Left renal cortex interstitium (tissue), 4 donors: ENCODE measurements at places on chromosomes 6 and 20. TPM values are rescaled to one million over a fixed set of nuclear protein-coding genes. Genes with fewer than 3 reads are reported as not detected.

CALHM4 gene
- 0.46 TPM for polyA plus RNA-seq

PCED1A gene
- polyA plus RNA-seq: 87.1 TPM

- no peak for DNase-seq
These were observed 238.8 kb downstream of the HIVEP2 start for GRCh38 chr6:142706210-142706609.

DNA sequence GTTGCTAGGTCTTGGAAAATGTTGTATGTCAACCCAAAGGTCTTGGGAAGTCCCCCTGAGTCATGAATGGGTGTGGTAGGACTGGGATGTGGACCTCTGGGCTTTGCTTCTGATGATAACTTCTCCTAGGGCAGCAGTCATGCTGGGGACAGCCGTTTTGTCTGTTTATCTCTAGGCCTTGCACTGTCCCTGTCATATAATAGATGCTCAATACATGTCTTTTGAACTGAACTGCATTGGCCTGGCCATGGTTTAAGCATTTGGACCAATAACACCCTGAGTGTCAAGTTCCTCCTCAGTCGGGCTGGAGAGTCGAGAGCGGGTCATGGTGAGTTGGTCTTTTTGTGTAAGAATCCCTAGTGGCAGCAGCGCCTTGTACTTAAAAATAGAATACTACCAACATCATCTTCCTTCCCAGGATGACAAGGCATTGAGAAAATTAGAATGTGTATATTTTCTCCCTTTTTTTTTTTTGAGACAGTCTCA, 43.1 kb downstream of the E2F3 start:
- no peak for DNase-seq

- DNase-seq: no peak
These were observed 36.6 kb downstream of the MYB start for GRCh38 chr6:135217663-135218062.

DNA sequence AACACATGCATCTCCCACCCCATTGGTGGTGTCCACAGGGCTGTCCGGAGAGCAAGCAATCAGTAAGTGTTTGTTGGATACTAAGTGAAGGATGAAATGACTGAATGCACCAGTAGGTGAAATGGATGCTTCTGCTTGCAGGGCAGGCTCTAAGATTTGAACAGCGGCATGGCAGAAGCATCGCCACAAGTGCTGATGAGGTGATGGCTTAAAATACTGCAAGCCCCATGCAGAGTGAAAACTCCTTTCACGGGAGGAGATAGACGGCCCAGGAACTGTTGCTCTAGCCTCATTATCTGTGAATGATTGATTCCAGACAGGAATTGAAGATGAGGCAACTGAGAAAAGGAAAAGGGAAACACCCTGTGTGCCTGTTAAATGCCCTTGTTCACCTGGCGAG, 158.9 kb downstream of the LY86 start:
- no peak for DNase-seq

GRCh38 chr6:80767808-80768207, 661.3 kb downstream of the BCKDHB start:
- no peak for DNase-seq

ADTRP gene
- polyA plus RNA-seq: 2.1 TPM

TFAP2A gene
- polyA plus RNA-seq: 44.9 TPM

GRCh38 chr6:48809700-48810099, 653.4 kb downstream of the MMUT start:
- no peak for DNase-seq

- DNase-seq: no peak
These were observed 322.8 kb downstream of the CD83 start for GRCh38 chr6:14440215-14440910.

DNA sequence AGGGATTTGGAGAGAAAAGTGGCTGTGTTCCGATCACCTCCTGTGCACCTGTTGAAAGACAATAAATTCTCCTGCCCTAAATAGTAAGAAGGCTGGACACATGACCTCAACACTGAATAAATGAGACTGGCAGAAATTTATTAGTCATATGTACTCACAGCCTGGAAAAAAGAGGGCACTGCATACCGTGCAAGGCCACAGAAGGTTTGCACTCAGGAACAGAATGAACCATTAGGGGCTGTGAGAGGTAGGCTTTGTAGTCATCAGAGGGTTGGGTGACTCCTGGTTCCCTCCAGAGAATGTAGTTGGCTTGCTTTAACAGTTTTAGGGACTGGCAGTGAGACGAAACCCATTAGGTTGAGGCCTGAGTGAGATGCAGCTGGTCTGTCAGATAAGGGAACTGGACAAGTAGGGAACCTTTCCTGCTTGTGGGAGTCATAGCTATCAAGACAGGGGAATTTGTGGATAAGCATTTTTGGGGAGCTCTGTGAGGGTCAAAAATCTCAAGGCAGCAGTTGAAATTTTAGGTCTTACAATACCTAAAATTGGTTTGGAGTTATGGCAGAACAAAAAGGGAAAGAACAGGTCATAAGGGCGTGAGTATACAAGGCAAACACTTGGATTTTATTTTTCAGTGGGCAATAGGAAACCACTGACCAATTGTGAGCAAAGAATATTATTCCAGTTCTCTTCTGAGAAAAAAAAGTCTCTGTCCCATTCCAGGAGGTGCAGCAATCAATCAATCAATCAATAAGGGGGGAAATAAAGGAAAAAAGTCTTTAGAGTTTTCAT, 67.9 kb upstream of the BTN3A2 start:
- no peak for DNase-seq

CLPSL2 gene
- 0.52 TPM for polyA plus RNA-seq

GRCh38 chr20:47669927-47670890, 115.1 kb downstream of the SULF2 start:
- DNase-seq: no peak
